ENCODE measurements at places on chromosomes 3 and 15.

- DNase-seq, result no peak
These were observed 109.3 kb downstream of the KCNMB2 start for GRCh38 chr3:178645503-178645902.

DNA sequence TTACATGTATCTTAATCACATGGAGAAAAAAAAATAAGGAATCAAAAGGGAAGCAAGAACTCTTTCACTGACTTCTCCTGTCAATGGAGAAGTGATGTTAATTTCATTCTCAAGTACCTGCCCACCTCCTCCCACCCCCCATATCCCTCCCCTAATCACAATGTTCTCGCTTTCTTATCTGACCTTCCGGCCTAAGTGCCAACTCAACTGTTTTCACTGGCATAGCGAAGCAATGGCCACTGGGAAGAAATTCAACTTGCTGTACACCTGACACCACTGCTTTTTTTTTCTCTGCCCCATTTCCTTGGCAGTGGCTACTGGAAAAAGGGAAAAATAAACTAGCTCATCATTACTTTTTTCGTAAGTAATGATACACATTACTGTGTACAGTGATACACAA is 3.8 kb downstream of the SGO1 start:
- no peak for DNase-seq

- no peak for DNase-seq
These were observed 381.4 kb downstream of the NTRK3 start for GRCh38 chr15:87874896-87875711.

GRCh38 chr15:98745650-98746374 is 97.5 kb downstream of the IGF1R start:
- DNase-seq, result no peak

GRCh38 chr15:100940767-100941379 is 21.7 kb downstream of the LRRK1 start:
- DNase-seq, result no peak

DNA sequence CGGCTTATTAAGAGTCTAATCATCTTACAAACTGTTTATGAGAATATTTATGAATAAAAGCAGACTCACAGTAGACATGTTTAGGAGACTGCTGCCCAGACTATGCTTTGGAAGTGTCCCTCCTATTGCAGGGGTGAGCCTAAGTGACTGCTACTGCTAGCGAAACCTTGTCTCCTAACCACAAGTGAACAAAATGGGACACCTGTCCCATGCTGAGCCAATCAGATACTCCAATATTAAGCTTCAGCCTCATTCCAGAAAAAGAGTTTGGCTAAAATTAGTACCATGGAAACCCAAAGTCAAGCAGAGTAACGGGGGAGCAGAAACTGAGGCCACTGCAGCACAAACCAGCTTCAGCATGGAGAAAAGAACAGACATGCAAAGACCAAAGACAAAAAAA is 4.6 kb downstream of the DENND6A start:
- no peak for DNase-seq

GRCh38 chr15:34701536-34701935 is 53.3 kb downstream of the GJD2 start:
- DNase-seq, result no peak

DNA sequence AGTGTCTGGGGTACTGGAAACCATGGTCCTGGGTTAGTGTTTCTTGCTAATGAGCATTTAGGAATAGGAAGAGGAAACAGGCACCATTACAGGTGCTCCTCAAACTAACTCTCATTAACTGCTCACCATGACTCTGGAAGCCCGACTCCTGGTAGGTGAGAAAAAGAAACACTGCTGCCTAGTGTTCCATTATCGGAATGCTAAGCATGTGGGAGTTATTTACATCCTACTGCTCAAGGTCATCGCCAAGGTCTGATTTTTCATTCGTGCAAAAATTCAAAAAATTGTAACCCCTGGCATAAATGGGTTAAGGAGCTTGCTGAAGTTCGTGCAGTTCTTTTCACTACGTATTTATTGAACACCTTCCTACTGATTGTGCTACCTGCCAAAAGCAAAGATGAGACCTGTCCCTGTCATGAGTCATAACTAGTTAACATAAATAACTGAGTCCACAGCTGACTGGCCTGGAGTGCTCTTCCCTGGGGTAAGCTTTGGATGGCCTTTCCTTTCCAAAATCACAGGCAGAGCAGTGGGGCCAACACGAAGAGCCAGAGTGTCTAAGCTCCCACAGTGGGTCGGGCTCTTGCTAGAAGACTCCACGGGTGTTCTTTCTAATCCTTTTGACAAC is 22.7 kb upstream of the PAQR5 start:
- DNase-seq, result no peak

- DNase-seq, result no peak
These were observed 134.2 kb downstream of the WDR72 start for GRCh38 chr15:53625260-53625659.

DNA sequence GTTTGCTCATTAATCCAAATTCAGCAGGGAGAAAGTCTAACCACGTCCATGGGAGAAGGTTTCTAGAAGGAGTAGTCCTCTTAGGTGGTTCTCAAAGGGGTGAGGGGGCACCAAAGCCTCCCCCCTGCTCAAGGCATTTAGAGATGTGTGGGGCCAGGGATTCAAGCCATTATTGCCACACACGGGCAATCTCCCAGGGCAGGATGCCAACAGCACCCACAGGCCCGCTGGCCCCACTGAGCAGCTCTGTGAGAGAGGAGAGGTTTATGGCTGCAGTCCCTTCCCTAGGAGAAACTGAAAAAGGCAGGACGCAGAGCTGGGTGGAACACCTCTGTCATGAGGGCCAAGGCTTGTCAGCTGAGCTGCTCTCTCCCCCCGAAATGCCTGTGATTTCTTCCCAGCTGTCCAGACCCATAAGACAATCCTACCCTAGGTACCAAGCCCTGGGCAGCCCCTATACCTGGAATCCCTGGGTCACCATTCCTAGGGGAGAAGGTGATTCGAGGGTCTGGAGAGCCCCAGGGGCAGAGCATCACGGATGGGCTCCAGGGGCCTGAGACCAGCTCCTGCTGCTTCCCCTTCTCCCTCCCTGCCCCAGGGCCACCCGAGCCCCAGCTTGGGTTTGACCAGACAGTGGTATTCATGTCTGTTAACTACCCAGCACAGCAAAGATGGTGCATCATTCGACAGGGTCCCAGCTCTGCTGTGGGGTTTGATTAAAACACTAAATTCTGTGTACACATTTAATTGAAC is 39.0 kb downstream of the WHAMM start:
- no peak for DNase-seq

GRCh38 chr15:25329696-25330095 is 109.1 kb downstream of the UBE3A start:
- no peak for DNase-seq
